CD4-positive, alpha-beta T cell (primary cell): ENCODE measurements at places on chromosomes 13 and 19. TPM values are rescaled to one million over a fixed set of nuclear protein-coding genes. Genes with fewer than 3 reads are reported as not detected.

The KLC3 gene
- total RNA-seq = not detected

GRCh38 chr19:30116984-30117555 is 175.0 kb downstream of the URI1 start:
- H3K4me3 ChIP-seq = no peak overlapping the region
- no peaks in the 10 kb centered on the region for H3K4me1 ChIP-seq
- H3K36me3 ChIP-seq = no peaks in the 10 kb centered on the region
- H3K27me3 ChIP-seq = no peaks in the 10 kb centered on the region

DNA sequence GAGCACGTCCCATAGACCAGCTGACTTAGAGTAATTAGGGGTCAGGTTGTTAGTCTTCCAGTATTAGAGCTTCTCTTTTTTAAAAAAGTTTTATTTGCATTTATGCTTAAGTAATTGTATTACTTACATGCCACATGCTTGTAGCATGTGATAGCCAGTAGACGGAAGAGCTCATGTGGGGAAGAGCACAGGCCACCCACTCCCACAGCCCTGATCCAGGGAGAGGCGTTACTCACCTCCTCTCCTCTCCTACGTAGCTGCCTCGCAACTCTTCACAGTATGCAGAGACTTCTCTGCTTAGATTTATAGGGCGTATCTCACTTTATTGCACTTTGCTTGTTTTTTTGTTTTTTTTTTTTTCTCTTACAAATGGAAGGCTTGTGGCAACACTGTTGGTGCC is 95.3 kb upstream of the TEX29 start:
- H3K4me1 ChIP-seq = no peaks in the 10 kb centered on the region
- peaks cover 17% of the 10 kb centered on the region for H3K36me3 ChIP-seq
- H3K4me3 ChIP-seq = no peak overlapping the region

The ZNF534 gene
- total RNA-seq = not detected

DNA sequence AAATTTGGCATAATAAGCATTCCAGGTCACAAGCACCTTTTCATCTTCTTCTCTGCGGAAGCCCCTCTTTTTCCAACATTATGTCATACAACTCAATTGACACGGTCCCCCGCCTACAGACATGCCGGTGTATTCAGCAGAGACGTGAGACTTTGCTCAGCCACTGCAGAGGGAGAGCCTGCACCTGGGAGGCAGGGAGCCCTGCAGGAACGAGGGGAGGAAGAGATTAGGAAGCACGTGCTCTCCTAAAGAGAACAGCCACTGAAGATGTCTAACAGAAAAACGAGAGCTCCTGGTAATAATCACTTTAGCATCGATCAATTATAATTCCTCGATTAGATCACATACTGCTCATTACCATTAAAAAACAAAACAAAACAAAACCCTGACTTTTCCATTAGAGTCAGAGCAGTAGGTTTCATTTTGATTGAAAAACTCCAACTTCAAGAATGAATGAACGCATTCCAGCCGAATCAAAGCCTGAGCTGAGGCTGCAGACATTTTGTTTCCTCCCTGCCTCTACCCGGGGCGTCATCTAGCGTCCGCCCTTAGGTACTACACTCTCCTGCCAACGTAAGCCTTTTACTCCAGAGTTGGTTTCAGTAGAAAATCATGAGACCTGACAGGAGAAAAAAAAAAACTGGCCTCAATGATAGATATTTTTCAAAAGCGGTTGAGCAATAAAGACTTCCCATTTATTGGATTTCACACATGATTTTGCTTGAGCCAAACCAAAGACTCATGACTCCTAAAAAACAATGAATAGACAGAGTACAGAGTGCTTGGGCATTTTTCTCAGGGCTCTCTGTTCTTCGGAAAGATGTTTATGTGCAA is 194.5 kb downstream of the KATNAL1 start:
- H3K36me3 ChIP-seq = no peaks in the 10 kb centered on the region
- peak overlapping the region; percentile 11 for H3K4me3 ChIP-seq
- DNase-seq = peak; percentile 75
- no peak overlapping the region for H3K27ac ChIP-seq
- no peaks in the 10 kb centered on the region for H3K27me3 ChIP-seq

DNA sequence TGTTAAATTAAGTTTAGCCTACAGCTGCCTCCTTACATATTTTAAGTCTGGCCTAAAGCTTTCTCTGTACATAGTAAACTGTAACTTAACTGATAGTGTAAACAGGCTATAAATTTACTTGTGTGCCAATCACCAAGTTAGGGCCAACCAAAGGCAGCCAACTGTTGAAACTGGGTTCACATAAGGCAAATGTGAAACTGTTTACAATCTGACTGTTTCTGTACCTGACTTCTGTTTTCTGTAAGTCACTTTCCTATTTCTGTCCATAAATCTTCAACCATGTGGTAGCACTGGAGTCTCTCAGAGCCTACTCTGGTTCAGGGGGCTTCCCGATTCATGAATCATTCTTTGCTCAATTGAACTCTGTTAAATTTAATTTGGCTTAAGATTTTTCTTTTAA is 103.1 kb downstream of the RAP2A start:
- no peak overlapping the region for H3K4me3 ChIP-seq
- no peaks in the 10 kb centered on the region for H3K4me1 ChIP-seq
- no peak overlapping the region for H3K27ac ChIP-seq
- no peaks in the 10 kb centered on the region for H3K36me3 ChIP-seq
- DNase-seq = no peak
